ENCODE measurements at places on chromosomes 13 and 19.

DNA sequence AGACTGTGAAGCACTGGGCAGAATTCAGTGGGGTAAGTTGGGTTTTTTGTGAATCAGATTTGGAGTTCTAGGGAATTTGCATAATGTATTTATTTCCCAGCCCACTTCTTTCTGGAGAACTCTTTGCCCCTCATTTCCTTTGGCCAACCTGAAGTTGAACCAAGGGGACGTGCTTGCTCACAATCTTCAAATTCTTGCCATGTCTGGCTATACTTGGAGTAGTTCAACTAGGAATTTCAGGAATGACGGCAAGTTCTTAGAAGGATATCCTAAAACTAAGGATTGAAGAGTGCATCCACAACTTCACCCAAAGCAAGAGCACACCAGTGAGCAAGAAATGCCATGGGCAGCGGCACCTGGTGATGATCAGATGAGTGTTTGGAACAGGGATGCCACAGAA lies 88.5 kb downstream of the TEX26 start:
- peaks cover 76% of the 10 kb centered on the region for H3K27me3 ChIP-seq
- no peaks in the 10 kb centered on the region for H3K4me1 ChIP-seq

DNA sequence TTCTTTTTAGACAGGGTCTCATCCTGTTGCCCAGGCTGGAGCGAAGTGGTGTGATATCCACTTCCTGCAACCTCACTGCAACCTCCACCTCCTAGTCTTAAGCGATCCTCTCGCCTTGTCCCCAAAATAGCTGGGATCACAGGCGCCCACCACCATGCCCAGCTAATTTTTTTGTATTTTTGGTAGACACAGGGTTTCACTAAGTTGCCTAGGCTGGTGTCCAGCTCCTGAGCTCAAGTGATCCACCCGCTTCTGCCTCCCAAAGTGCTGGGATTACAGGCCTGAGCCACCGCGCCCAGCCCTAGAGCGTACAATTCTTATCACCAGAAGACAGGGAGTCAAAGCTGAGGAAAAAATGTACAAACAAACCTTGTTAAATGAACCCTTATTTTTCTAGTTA lies 4.5 kb upstream of the ELOF1 start:
- no peak overlapping the region for H3K27ac ChIP-seq
- H3K4me1 ChIP-seq: peaks cover 16% of the 10 kb centered on the region
- no peak for DNase-seq
- H3K4me3 ChIP-seq: no peak overlapping the region
- H3K27me3 ChIP-seq: no peaks in the 10 kb centered on the region
- peaks cover 14% of the 10 kb centered on the region for H3K36me3 ChIP-seq

DNA sequence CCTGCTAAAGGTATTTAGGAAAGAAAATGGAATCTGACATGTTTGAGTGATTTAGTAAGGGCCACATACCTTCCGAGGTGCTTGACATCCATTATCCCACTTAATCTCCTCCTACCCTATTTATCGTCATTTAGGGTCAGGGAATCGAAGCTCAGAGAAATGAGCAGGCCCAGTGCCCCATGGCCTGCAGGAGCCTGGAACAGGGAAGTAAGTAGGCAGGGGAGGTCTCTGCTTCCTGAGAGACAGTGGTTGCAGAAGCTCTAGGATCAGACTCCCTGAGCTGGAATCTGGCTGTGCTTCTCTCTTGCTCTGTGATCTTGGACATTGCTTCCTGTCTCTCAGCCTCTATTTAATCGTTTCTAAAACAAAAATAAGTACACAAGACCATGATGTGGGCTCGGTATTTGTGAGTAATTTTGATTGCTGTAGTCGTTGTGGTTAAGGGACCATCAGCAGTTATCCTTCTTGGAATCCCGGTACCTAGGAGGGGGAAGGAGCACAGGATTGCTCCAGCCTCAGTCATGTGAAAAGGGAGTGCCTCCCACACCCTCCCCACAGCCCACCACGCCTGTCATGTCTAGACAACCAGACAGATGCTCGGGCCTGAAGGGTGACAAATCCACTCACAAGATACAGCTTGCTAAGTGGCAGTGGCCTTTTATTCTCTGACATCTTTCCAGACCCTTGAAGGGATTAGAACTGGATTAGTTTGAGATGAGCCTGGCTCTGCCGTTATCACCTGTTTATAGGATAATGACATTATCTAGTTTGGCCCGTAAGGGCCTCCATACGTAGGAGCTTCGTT lies 169.2 kb upstream of the TSHZ3 start:
- no peaks in the 10 kb centered on the region for H3K4me1 ChIP-seq
- DNase-seq: no peak
- no peaks in the 10 kb centered on the region for H3K27me3 ChIP-seq
- H3K36me3 ChIP-seq: no peaks in the 10 kb centered on the region
- no peak overlapping the region for H3K27ac ChIP-seq

- no peaks in the 10 kb centered on the region for H3K4me1 ChIP-seq
- DNase-seq: no peak
Measured at GRCh38 chr13:108560093-108560492, 69.3 kb upstream of the MYO16 start.

DNA sequence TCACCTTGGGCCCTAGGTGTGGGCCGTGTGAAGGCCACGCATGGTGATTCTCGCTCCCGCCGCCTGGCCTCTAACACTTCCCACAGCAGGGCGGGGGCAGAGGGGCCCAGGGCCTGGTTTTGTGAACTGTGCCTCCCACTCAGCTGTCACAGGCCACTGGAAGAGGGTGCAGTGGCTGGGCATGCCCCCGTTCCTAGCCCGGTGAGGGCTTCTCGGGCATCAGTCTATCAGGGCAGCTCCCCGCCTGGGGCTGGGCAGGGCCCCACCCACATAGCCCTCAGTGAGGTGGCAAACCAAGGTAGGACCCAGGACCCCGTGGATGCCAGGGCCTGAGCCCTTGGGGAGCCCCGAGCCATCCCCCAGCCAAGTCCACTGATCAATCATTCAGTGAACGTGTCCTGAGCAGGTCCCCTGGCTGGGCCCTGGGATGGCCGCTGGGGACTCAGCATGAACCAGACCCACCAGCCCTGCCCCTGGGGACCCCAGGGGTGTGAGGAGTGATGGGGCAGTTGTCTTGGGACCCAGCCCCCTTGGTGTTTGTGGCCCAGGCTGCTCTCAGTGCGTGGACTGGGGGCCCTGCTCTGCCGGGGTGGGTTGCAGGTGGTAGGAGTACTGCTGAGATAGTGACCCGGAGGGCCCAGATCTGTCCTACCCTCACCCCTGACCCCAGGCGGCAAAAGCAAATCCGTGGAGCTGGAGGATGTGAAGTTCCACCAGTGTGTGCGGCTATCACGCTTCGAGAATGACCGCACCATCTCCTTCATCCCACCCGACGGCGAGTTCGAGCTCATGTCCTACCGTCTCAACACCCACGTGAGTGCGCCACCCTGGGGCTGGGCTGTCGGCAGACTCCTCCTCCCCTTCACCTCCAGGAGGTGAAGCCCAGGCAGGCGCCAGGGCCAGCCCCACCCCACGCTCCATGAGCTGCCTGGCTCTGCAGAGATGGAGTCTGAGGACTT lies 29.4 kb downstream of the AP1M1 start:
- H3K36me3 ChIP-seq: peaks cover 40% of the 10 kb centered on the region
- no peak overlapping the region for H3K4me3 ChIP-seq
- H3K27me3 ChIP-seq: no peaks in the 10 kb centered on the region
- H3K27ac ChIP-seq: no peak overlapping the region

DNA sequence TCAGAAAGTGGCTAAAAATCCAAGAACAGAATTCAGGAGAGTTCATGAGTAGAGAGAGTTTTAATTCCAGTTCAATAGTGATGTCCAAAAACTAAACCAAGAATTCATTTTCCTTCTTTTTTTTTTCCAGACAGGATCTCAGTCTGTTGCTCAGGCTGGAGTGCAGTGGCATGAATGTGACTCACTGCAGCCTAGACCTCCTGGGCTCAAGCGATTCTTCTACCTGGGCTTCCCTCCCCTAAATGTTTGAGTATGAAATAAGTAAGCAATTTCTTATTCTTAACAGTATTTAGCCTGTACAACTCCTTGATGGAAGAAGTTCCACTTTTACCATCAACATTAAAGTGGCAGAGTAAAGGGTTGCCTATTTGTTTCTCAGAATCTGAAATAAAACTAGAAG lies 3.8 kb downstream of the COMMD6 start:
- peaks cover 12% of the 10 kb centered on the region for H3K36me3 ChIP-seq
- H3K27me3 ChIP-seq: no peaks in the 10 kb centered on the region
- DNase-seq: no peak

DNA sequence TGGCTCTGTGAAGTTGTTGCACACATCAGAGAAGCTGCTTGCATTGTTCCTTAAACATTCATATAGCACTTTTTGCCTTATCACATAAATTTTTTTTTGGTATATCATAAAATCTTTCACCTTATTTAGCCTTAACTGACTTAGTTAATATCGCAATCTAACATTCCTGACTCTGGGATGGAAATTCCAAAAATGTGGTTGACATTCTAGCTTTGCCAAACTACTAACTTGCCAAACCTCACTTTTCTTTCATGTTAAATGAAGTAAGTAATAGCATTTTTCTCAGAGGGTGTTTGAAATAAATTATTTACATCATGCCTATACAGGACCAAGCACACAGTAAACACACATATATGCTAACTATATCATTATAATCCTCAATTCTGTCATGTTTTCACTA lies 736.9 kb upstream of the PCDH9 start:
- no peaks in the 10 kb centered on the region for H3K36me3 ChIP-seq
- H3K27ac ChIP-seq: no peak overlapping the region
- DNase-seq: no peak
- H3K4me3 ChIP-seq: no peak overlapping the region
- H3K27me3 ChIP-seq: no peaks in the 10 kb centered on the region

DNA sequence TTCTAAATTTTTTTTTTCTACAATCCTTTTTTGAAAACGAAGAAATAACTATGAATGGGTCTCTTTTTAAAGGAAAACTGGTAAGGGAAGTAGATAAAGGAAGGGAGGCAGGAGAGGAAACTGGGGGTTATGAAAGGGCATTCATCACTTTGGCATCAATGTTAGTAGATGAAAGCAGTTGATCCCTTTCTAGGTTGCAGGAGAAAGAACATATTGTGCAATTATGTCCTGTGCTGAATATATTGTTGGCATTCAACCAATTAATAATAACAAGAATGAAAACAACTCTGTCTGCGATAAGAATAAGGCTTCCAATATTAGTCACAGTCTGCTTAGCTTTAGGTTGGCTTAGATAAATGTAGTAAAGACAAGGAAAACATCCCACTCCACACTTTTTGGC lies 796.8 kb upstream of the KLHL1 start:
- no peak for DNase-seq
- no peaks in the 10 kb centered on the region for H3K36me3 ChIP-seq
- no peaks in the 10 kb centered on the region for H3K4me1 ChIP-seq
- no peaks in the 10 kb centered on the region for H3K27me3 ChIP-seq
- H3K27ac ChIP-seq: no peak overlapping the region

GRCh38 chr13:28568286-28568685 lies 73.4 kb upstream of the FLT1 start:
- no peak for DNase-seq
- no peak overlapping the region for H3K4me3 ChIP-seq
- peaks cover 21% of the 10 kb centered on the region for H3K27me3 ChIP-seq
- no peak overlapping the region for H3K27ac ChIP-seq
- no peaks in the 10 kb centered on the region for H3K4me1 ChIP-seq
- peaks cover 2% of the 10 kb centered on the region for H3K36me3 ChIP-seq

DNA sequence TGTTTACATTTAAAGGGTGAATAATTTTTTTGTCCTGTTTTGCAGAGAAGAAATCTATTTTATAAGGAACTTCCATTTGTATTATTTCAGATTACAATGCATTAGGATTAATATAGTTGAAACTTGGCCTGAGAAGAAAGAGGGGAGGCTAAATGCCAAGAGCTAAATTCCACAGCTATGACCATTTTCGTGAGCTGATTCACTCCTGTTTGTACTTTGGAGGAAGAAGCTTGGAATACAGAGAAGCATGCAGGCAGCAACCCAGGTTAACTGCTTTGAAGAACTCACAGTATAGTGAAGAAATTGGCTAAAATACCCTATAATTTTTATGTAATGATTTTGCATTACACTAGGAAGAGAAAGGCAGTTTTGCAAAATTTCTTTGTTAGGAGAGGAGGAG lies 309.4 kb upstream of the KLF12 start:
- H3K4me1 ChIP-seq: no peaks in the 10 kb centered on the region
- H3K36me3 ChIP-seq: peaks cover 5% of the 10 kb centered on the region
- H3K27ac ChIP-seq: no peak overlapping the region
- no peak overlapping the region for H3K4me3 ChIP-seq
- DNase-seq: no peak
- no peaks in the 10 kb centered on the region for H3K27me3 ChIP-seq

DNA sequence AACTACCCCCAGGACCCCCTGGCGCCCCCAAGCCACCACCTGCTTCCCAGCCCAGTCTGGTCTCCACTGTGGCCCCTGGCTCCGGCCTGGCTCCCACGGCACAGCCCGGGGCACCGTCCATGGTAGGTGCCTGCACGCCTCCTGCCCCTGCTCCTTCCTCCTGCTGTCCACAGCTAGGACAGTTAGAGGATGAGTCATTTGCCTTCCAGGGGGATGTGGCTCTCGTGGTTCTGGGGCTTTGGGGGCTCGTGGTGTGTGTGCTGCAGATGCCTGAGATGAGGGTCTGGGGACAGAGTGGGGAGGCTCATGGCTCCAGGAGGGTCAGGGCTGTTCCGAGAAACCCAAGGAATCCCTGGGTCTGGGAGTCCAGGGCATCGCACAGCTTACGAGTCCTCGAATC lies 12.7 kb downstream of the MED25 start:
- H3K4me3 ChIP-seq: no peak overlapping the region
- no peak for DNase-seq
- H3K27me3 ChIP-seq: no peaks in the 10 kb centered on the region
- peaks cover 14% of the 10 kb centered on the region for H3K4me1 ChIP-seq
- peaks cover 22% of the 10 kb centered on the region for H3K36me3 ChIP-seq

DNA sequence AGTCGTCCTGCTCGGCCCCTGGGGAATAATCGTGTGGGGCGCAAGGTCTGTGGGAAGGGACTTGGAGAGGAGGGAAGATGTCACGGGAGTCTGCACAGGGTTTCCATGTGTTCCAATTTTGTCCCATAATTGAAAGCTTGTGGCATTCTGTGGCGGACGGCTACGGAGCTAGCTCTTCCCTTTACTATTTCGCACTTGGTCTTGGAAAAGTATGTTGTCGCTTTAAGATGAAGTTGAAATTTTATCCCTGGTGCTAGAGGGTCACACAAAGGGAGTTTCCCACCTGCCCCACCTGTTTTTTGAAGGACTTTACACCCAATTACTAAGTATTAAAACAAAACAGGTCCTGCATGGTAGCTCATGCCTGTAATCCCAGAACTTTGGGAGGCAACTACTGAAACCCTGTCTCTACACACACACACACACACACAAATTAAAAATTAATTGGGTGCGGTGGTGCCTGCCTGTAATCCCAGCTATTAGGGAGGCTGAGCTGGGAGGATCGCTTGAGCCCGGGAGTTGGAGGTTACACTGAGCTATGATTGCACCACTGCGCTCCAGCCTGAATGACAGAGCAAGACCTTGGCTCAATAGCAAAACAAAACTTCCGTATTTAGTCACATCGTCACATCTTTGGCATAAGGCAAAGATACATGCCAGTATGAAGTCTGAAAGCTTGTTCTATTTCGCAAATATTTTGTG lies 967 bp upstream of the TPT1 start:
- no peaks in the 10 kb centered on the region for H3K27me3 ChIP-seq
- no peak for DNase-seq
- H3K27ac ChIP-seq: peak overlapping the region; percentile 96
- peak overlapping the region; percentile 95 for H3K4me3 ChIP-seq
- peaks cover 71% of the 10 kb centered on the region for H3K36me3 ChIP-seq
- peaks cover 37% of the 10 kb centered on the region for H3K4me1 ChIP-seq

Measured in central memory CD8-positive, alpha-beta T cell (primary cell).